ENCODE measurements at places on chromosomes 11 and 22. TPM values are rescaled to one million over a fixed set of nuclear protein-coding genes. Genes with fewer than 3 reads are reported as not detected.
A peak's percentile ranks its signal among the peaks of the same experiment; 100 is the strongest.

DNA sequence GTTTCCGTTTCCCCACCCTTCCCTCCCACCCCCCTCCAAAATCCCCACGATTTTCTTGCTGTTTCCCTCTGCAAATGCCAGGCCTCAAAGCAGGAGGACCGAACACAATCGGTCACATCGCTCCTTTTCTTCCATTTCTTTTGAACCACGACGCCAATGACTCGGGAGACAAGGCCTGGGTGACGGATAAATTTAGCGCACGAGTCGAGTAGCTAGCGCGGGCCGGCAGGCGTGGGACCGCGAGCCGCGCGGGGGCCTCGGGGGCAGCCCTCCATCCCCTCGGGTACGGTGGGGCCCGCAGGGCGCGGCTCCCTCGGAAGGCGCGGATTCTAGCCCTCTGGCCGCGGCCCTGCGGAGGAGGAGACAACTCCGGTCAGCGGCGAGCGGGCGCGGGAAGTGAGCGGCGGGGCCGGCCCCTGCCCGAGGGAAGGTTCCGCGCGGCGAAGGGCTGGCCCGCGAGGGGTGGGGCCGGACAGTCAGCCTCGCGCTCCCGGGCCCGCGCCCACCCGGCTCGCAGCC lies 414 bp downstream of the JOSD1 start:
- DNase-seq = no peak

Gene RASGRP2
- 12.6 TPM for total RNA-seq

- no peak for DNase-seq
These were observed 22.4 kb upstream of the FZD4 start for GRCh38 chr11:86977441-86978050.

DNA sequence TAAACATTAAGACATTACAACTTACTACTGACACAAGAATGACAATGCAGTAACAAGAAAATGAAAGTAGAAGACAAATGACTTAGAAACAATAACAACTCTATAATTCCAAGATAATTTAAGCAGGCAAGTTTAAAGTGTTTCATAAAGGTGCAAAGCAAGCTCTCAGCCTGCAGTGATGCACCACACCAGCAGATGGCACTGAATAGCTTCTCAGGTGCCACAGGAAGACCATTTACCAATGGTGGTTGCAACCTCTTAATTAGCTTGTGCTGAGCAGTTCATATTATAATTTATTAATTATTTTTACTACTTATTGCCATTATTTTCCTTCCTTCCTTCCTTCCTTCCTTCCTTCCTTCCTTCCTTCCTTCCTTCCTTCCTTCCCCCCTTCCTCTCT lies 60.6 kb downstream of the NXPE2 start:
- peak; percentile 32 for DNase-seq

Gene TREH
- total RNA-seq = not detected

Measured in activated naive CD4-positive, alpha-beta T cell treated with anti-CD3 and anti-CD28 coated beads, Interleukin-2, amount 50 U/mL, for 72 hours (primary cell).